ENCODE measurements at places on chromosomes 2 and 18.

GRCh38 chr2:85409845-85410583 lies at the start of gene CAPG:
CAPG (minus strand) TSS chr2:85410366; CDS start chr2:85402145, 8,221 bp downstream.
- no peak for DNase-seq

DNA sequence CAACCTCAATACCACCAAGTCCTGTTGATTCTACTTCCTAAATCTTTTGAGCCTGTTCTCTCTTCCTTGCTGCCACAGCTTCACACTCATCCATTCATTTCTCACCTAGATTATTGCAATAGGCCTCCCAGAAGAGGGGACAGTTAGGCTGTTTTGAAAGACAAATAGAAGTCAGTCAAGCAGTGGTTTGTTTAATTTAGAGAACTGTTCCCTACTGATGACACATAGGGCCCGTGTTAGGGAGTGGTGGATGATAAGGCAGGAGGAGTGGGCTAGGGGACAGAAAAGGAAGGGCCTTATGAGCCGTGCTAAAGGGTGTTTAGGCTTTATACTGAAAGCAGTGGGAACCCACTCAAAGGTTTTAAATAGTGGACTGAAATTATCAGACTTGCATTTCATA lies 59.6 kb upstream of the ZFP36L2 start:
- DNase-seq: no peak

DNA sequence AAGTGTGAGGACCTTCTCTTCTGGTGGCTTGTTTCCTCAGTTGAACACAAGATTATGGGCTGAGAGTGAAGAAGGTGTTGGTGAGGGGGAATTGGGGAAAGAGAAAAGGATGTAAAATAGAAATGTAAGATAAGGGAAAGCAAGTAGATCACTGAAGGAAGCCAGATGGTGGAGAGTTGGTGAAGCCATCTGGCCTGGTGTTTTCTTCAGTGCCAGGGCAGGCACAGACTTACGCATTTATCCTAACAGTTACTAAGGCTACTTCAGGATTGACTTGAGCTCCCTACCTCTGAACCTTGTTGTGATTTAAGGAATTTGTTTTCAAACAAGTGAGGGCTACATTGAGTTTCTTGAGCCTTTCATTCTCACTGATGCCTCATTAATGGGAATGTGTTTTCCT lies 113.8 kb downstream of the GALNT1 start:
- no peak for DNase-seq

DNA sequence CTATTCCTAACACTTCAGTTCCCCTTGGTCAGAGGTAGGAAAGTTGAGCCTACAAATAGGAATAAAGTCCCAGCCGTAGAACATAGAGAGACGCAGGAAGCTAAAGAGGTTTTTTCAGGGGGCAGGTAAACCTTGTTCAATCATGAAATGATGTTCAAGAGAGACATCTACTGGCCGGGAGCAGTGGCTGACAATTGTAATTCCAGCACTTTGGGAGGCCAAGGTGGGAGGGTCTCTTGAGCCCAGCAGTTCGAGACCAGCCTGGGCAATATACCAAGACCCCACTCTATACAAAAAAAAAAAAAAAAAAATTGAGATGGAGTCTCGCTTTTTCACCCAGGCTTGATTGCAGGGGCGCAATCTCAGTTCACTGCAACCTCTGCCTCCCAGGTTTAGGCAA lies 66.7 kb upstream of the DNAJC10 start:
- no peak for DNase-seq

DNA sequence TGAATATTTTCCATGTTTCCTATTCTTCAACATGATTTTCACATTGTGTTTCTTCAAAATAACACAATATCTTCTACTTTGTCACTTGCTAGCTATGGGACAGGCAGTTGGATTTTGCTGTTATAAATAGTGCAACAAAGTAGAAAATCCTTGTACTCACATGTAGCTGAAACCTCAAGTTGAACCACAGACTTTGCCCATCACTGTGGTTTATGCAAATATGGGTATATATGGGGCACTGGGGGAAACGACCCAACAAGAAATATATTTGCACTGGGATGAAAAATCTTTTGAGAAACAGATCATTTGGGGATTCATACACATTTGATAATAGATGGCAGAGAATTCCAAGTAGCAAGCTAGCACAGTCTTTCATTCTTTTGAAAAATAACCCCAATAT lies 486.3 kb upstream of the MAP2 start:
- DNase-seq: no peak

DNA sequence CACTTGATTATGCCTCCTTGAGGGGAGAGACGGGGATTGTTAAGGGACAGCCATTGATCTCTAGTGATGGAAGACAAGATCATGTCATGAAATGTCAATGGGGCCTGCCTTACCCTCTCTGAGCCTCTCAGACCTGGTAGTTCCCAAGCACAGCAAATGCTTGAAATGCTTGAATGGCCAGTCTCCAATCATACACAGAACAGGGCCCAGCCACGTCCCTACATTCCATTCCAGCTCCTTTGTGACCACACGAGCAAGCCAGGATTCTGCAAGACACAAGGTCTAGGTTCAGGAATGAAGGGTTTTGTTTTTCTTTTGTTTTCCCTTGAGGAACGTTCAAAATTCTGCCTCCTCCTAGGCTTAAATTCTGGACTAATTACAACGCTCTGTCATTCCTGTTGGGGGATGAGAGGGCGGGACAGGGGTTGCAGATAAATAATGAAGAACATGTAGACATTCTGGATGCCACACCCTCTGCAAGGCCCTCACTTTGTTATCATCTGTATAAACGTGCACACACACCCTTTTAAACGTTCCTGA lies 98.1 kb upstream of the YPEL5 start:
- DNase-seq: no peak

DNA sequence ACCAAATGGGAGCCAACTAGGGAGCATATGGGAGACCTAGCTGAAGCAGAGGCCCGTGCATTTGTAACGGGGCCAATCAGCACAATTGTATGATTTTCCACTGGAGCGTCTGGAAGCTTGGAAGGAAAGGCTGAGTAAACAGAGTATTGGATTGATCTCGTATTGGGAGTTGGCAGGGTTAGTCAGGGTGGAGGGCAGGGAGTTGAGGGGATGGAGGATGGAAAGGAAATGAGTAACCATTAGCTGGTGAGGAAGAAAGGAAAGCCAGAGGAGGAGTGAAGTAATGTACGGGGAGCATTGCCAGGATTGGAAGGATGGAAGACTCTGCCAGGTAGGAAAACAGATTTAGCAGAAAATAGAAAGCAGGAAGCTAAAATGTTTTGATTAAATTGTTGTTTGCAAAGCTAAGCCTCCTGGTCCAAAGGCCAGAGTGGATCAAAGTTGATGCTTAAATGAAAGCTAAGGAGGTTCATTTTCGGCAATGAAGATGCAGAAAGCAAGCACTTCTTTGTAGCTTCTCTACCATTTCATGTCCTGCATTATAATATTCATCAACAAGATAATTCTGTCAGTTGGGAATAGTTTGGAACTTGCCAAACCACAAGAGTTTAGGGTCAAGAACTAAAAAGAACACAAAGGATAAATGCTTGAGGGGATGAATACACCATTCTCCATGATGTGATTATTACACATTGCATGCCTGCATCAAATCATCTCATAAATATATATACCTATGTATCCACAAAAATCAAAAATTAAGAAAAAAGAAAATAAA lies 75.6 kb upstream of the TTN start:
- no peak for DNase-seq

DNA sequence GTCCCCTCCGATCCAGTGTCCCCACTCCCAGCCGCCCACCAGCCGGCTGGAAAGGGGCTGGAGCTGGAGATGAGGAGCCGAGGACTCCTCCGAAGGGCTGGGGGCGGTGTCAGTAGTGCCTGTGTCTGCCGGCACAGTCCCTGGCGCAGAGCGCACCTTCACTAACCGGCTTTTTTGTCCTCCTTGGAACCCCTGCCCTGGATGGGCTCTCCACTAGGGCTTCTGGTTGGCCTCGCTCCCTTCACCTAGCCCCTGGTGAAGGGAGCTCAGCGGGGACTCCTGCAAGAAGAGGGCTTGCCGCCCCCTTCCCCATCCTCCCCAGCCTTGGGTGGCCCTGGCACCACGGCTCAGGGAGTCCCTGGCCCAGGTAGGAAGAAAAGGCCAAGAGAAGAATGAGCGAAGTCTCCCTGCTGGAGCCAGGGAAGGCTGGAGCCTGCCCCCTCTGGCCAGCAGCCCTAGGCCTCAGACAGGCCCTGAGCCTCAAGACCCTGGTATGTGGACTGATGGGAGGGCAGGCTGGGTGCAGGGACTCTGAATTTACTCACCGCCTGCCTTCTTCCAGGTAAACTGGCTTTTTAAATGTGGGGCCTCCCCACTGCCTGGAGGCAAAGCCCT lies 570 bp upstream of the ECEL1 start:
- DNase-seq: no peak

DNA sequence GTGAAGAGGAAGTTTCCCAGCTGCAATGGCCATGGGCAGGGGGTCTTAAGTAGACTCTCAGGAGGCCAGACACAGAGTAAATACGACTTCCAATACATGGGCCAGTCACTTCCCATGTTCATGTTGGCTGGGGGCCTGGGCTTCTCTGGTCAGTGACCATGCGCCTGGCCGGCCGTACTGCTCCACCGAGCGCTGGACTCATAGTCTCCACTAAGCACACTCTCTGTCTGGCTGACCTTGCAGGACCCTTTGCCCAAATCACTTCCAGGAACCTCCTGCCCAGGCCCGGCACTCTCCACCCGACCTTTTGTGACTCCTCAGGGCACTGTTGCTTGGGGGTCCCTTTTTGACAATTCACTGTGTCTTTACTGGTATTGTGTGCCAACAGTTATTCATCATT lies 69.3 kb downstream of the SOWAHC start:
- DNase-seq: no peak

- DNase-seq: no peak
These were observed 67.7 kb upstream of the ITGA4 start for GRCh38 chr2:181389524-181389923.

DNA sequence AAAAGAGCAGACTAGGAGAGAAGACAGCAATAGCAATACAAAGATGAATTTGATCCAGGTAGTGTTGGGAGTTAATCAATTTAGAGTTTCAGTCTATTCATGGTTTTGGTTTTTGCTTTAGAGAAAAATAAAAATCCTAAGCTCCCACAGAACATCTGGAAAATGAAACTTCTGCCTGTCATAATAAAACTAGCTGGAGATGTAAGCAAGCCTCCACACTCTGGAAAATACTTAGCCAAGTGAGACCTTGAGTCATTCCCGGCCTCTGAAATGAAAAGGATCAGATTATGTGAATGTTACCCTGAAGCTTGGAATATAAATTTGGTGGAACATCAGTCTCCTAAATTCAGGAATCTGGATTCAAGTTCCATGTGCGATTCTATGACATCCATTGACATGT lies 485.6 kb upstream of the SPRED2 start:
- DNase-seq: no peak

GRCh38 chr2:31071741-31072140 lies 66.5 kb downstream of the GALNT14 start:
- DNase-seq: no peak

- no peak for DNase-seq
These were observed 179.2 kb downstream of the RIT2 start for GRCh38 chr18:42936289-42936688.

- DNase-seq: no peak
These were observed 208.2 kb downstream of the SPP2 start for GRCh38 chr2:234258562-234259141.

DNA sequence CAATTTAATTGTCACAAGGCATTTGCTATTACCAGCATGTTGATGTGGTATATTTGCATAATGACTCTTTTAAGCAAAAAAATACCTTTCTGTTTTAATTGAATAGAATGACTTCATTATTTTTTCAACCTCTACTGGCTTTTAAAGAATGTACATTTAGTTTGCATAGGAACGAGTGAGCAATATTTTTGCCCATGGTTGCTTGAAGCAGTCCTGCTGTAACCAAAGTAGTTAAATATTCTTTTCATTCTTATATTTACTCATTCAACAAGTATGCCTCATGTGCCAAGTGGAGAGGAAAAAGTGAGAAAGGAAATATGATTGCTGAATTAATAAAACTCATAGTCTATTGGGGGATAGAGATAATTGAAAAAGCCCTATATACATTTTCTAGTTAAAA lies 184.7 kb downstream of the DSEL start:
- DNase-seq: no peak

- DNase-seq: no peak
These were observed 31.4 kb downstream of the GALM start for GRCh38 chr2:38697116-38697840.

GRCh38 chr2:119586085-119586484 lies 41.8 kb downstream of the CFAP221 start:
- no peak for DNase-seq

GRCh38 chr18:29154196-29154757 lies 977.3 kb upstream of the CDH2 start:
- DNase-seq: no peak

DNA sequence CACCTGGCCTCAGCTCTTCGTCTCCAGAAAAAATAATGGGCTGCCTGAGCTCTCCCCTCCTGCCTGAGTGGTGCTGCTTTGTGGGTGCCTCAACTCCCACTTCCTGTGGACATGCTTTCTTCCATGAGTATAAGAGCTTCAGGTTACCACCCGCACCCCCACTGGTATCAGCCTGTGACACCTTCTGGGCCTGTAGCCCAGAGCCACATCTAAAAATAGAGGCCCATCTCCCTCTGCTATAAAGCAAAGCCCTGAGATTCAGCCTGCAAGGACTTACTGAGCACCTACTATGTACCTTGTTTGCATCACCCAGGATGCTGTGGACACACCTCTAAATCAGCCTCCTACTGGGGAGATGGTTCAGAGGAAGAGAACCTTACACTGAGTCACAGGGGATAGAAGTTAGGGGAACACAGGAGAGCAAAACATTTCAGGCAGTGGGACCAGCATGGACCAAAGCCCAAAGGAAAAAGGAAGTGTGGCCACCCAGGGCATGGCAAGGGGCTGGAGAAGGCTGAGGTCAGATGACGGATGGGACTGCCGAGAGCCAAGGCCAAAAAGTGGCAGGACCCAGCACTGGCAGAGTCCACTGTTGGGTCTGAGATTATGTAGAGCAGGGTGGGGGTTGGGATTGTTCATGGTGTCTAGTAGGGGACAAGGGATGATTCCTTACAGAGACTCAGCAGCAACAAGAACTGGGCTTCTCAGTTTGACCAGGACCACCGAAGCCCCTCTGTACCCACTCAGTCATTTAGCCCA lies 123.7 kb upstream of the PPP1CB start:
- DNase-seq: no peak

GRCh38 chr18:53070788-53071187 lies 730.8 kb downstream of the DCC start:
- no peak for DNase-seq

DNA sequence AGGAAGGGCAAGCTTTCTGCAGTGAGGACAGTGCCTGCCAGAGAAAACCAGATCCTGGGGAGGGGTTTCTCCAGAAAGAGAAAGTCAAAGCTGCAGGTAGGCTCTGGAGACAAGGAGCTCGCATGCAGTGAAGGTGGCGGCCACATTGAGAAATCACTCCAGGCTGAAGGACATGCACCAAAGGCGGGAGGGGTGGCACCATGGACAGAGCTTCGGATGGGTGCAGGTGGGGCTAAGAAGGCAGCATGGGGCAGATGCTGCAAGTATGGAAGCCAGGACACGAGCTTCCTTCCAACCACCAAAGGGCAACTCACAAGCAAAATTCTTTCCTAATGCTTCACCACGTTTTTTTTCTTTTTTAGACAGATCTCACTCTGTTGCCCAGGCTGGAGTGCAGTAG lies 104.4 kb upstream of the SLC35G4 start:
- DNase-seq: no peak

GRCh38 chr2:45942237-45942738 lies 290.8 kb downstream of the PRKCE start:
- DNase-seq: no peak

- DNase-seq: no peak
These were observed 37.0 kb upstream of the TTN start for GRCh38 chr2:178844269-178844668.

- no peak for DNase-seq
These were observed 31.9 kb upstream of the NRP2 start for GRCh38 chr2:205650450-205650849.

- no peak for DNase-seq
These were observed 174.0 kb downstream of the MREG start for GRCh38 chr2:215839309-215839708.

Data from stimulated activated CD8-positive, alpha-beta memory T cell treated with anti-CD3 and anti-CD28 coated beads, Interleukin-12 subunit alpha, Interleukin-12 subunit beta, amount 100 ng/mL, for 1 hour (primary cell).